ENCODE measurements at places on chromosomes 11 and 22. TPM values are rescaled to one million over a fixed set of nuclear protein-coding genes. Genes with fewer than 3 reads are reported as not detected.

DNA sequence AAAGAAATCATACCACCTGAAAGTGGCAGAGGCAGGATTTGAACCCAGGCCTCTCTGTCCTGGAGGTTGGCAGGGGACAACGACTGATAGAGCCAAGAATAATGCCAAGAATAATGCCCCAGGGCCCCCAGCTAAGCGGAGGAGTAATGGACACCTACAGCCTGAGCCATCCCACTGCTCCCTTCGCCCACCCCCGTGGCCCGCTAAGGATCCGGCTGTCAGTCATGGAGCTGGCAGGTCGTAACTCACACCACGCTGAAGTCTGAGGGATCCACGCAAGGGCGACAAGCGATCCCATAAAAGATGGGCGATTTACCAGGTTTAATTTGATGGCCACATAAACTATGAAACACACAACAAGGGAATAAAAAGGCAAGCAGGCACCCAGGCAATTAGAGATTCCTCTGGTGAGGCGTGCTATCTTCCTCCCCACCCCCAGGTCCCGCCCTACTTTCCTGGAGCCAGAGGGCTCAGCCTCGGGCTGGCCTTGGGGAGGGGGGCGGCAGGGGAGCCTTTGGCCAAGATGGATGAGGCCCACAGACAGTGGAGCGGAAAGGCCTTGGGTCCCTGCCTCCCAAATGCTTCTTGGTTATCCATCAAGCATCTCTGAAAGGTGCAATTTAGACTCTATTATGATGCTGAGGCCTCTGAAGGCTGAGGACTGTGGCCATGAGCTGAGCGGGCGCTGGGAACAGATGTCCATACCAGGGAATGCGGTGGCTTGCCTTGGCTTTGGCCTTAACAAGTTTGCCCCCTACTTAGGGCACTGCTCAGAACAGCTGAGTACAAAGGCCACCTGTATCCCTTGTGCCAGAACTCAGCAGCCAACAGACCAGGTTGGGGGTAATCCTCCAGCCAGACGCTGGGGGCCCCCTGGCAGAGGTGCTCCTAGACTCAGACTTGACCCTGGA lies 55.2 kb downstream of the MACROD1 start:
- no peak for DNase-seq

- no peak for DNase-seq
Measured at GRCh38 chr11:116507849-116508695, 264.7 kb downstream of the BUD13 start.

MMP8 gene
- not detected for total RNA-seq

GRCh38 chr22:44437216-44438055 lies 60.6 kb downstream of the RTL6 start:
- DNase-seq, result no peak

DNA sequence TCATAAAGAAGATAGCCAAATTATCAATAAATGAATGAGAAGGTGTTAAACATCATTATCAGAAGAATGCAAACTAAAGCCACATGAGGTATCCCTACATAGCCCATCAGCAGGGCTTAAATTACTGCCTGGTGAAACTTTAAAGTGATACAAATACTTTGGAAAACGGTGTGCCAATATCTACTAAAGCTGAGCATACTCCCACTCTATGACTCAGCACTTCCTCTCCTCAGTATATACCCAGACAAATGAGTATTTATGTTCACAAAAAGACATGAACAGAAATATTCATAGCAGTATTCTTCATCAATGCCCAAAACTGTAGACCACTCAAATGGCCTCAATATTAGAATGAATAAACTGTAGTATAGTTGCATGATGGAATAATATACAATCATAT lies 284.6 kb upstream of the ZC3H12C start:
- DNase-seq, result no peak

SPA17 gene
- 14.1 TPM for total RNA-seq

GRCh38 chr22:43081968-43082367 lies 7.2 kb downstream of the TTLL1 start:
- DNase-seq, result no peak

DNA sequence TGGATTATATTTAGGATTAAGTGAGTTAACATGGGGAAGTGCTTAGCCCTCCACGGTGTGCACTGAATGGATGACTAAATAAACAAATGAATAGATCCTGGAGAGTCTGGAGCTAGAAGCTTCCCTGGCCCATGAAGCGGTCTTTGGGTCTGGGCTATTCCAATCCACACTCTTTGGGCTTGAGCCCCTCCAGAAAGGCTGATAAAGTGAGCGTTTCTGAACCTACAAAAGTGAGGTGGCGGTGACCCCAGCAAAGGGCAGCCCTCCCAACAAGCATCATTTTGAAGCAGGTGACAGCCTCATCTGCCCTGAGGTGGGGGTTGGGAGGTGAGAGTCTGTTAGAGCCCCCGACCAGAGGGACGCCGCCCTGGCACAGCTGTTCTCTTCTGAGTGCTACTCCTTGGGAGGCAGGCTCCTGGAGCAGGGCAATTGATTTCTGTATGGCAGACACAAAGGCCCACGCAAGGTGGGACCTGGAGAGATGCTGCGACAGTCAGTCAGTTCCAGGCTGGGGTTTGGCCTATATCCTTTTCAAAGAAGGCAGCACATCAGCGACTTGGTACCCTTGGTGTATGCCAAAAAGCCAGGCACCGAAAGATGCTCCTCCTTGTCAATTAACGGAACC lies 157.8 kb downstream of the CACNA1I start:
- no peak for DNase-seq

- DNase-seq, result no peak
Measured at GRCh38 chr22:28112548-28113043, 193.5 kb upstream of the PITPNB start.

DNA sequence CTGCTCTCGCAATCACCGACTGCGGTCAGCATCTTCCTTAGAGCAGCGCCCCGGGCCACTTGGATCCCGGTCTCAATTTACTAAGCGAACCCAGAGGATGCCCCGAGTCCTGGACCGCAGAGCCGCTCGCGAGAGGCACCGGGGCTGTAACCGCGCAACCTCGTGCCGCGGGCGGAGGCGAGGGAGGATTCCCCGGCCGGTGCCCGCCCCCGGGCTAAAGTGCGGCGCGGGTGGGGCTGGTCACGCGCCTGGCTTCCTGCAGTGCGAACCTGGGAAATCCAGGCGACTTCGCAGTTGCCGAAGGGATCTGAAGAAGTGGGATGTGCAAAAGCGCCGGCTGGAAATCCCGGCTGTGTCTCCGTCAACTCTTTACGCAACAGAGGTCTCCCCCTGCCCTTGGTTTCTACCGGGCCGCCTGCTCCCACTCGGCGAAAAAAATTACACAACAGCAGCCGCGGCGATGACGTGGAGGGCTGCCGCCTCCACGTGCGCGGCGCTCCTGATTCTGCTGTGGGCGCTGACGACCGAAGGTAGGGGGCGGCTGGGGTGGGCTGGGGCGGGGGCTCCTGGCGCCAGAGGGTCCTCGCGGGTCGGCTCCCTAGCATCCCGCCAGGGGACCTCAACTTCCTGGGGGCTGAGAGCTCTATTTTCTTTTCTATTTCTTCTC lies at the start of gene NCR3LG1:
NCR3LG1 (plus strand) TSS at position 291 of the 667 bp plus-strand sequence; CDS start at position 461, 170 bp downstream.
- peak; percentile 10 for DNase-seq

SCGB1C1 gene
- not detected for total RNA-seq

- DNase-seq, result no peak
Measured at GRCh38 chr11:117444711-117445658, 117.3 kb downstream of the CEP164 start.

All from kidney epithelial cell (primary cell).